ENCODE measurements at places on chromosomes 5 and 9.
A peak's percentile ranks its signal among the peaks of the same experiment; 100 is the strongest.

DNA sequence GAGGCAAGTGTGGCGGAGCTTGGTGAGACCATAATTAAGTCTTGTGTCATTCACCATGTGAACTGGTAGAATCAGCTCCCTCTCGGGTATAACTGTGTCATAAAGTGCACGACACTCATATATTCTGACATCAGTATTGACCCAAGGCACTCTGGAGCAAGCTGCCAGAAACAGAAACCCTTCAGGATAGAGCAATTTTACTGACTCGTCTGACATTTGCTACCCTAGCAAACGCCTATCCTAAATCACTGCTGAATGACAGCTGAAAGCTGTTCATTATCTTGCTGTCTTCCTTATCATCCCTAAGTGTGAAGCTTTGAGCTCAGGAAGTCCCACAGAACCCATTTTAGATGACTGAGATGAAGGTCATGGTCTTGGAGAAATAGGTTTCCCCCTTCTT, 27.8 kb downstream of the PTCH1 start:
- no peak for DNase-seq

GRCh38 chr5:179413711-179414458, 68.6 kb upstream of the ADAMTS2 start:
- no peak for DNase-seq

- DNase-seq: peak; percentile 5
These were observed 307.7 kb downstream of the ADGRV1 start for GRCh38 chr5:90866333-90866732.

DNA sequence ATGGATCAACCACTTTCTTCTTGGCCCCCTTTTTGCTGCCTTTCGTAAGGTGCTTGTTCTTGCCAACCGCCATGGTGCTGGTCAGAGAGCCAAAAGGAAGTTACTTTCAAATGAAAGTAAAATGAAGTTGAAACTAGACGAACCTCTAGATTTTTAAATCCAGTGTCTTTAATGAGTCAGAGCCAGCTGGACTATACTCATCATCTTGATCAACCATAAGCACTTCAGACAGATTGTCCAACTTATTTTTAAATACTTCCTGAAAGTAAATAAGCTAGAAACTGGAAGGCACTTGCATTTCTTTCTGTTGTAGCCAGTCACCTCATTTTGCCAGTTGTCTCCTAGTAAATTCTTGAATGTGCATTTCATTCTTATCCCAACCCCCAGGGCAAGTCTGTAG, 48.9 kb downstream of the JMY start:
- DNase-seq: no peak

- no peak for DNase-seq
These were observed 108.3 kb upstream of the PCA3 start for GRCh38 chr9:76655971-76656370.

- DNase-seq: no peak
These were observed 40.0 kb upstream of the CACNA1B start for GRCh38 chr9:137837345-137838278.

- DNase-seq: no peak
These were observed 118.2 kb downstream of the HSD17B3 start for GRCh38 chr9:96183751-96184150.

DNA sequence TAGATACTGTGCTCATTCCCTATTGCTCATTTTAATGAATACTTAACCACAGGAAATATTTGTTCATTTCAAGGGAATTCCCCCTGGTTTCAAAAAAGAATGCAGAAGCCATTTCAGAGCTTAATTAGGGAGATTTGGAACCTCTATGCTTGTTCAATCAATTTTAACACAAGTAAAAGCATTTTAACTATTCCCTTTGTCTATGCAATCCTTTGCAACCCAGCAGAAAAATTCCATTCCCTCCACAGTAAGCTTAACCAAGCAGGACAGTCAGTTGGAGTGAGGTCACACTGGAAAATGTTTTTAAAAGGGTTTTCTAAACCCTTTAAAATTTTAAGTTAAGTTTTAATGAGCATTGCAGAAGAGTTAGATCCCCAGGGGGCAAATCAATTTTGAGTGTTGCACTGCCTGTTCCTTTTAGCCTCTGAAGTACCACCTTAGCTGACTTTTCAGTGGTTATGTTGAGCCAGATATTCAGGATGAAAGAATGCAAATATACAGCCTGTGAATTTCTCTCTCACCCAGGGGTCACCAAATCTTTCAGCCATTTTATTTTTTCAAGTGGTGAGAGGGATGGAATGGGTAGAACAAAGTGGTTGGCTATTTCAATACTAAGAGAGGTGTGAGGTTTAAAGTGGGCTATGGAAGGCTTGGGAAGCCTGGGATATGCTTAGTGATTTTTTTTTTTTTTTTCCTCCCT, 356.2 kb upstream of the NUDT12 start:
- no peak for DNase-seq

GRCh38 chr9:98873951-98874371, 66.5 kb downstream of the GALNT12 start:
- DNase-seq: no peak

- DNase-seq: no peak
These were observed 19.7 kb downstream of the TTC39B start for GRCh38 chr9:15287309-15287708.
